ENCODE measurements at places on chromosomes 7 and 10. TPM values are rescaled to one million over a fixed set of nuclear protein-coding genes. Genes with fewer than 3 reads are reported as not detected.

Gene PDAP1
- 26.3 TPM for total RNA-seq

Gene NKX2-3
- not detected for total RNA-seq

Gene TEX47
- not detected for total RNA-seq

Gene COBL
- total RNA-seq, result not detected

Gene MRC1
- under 0.01 TPM for total RNA-seq

Gene SYT15
- total RNA-seq, result 0.17 TPM

Gene SFRP5
- not detected for total RNA-seq
